Activated T-helper 2 cell treated with anti-CD3 and anti-CD28 coated beads, Interferon-gamma antibody, Interleukin-2, Interleukin-4, amounts not matched to agents 10 μg/mL and 5 μg/mL and 100 μg/mL, durations not matched to agents 14 hours and 24 hours and 36 hours (primary cell): ENCODE measurements at places on chromosomes 6 and 20. TPM values are rescaled to one million over a fixed set of nuclear protein-coding genes. Genes with fewer than 3 reads are reported as not detected.

GRCh38 chr20:7090811-7091210 lies 323.3 kb downstream of the BMP2 start:
- DNase-seq: no peak

- no peak for DNase-seq
Measured at GRCh38 chr6:11486051-11486450, 51.5 kb upstream of the TMEM170B start.

GRCh38 chr6:136077834-136078576 lies 172.1 kb downstream of the MTFR2 start:
- DNase-seq: no peak

The ROMO1 gene
- total RNA-seq: 93.0 and 98.4 TPM in 2 replicates

The RPN2 gene
- 217 and 229 TPM in 2 replicates for total RNA-seq

- DNase-seq: no peak
Measured at GRCh38 chr6:31614075-31614619, 887 bp upstream of the AIF1 start.

- DNase-seq: no peak
Measured at GRCh38 chr6:134057478-134057877, 5.1 kb upstream of the SLC2A12 start.

GRCh38 chr20:33645396-33645795 lies 16.7 kb upstream of the C20orf144 start:
- DNase-seq: no peak

The LY6G6F gene
- total RNA-seq: not detected in 2 replicates

The FAM209B gene
- total RNA-seq: 0.97 and 1.8 TPM in 2 replicates

DNA sequence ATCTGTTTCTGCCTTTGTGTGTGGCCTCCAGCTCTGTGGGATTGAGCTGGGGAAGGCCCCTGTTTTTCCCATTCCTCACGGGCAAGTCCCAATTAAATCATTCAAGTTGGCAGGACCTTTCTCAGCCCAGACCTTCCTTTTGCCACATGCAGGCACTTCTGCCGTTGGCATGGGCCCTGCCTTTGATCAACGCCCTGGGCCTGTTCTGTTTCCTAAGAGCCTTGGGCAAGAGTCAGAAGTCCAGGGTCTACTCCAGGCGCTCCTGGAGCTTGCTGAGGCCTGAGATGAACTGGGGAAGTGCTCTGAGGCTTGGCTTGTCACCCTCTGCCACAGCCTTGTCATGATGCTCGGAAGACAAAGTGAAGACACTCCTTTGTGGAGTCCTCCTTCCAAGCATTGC lies 7.1 kb downstream of the IP6K3 start:
- no peak for DNase-seq

The HTR1E gene
- not detected in 2 replicates for total RNA-seq

DNA sequence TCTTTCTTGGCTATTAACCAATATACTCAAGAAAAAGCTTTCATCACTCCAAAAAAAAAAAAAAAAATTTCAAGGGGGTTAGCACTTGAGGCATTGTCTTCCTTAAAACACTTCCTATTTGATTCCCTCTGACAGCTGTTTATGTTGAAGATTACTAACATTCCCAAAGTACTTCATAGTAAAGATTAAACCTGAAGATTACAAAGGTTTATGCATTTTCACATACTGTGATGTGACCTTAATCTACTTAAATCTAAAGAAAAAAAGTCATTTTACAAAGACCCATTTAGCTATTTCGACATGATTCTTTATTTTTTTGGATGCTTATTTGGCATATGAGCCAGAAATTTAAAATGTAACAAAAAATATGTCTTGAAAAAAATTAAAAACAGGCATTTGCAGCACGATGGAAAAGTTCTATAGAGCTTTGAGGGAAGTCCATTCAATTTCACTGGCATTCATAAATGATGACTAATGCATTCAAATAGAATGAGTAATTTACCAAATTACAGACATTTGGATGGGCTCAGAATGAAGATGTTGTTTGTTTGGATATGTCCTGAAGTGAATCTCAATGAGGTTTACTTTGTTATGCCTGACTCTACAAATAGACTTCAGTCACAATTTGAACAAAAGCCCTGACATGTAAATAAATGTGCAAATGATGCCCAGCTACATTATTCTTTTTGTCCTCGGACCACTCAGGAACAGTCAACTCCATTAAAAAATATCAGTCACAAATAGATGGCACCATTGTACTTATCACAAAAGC lies 674.6 kb upstream of the MARCKS start:
- no peak for DNase-seq

DNA sequence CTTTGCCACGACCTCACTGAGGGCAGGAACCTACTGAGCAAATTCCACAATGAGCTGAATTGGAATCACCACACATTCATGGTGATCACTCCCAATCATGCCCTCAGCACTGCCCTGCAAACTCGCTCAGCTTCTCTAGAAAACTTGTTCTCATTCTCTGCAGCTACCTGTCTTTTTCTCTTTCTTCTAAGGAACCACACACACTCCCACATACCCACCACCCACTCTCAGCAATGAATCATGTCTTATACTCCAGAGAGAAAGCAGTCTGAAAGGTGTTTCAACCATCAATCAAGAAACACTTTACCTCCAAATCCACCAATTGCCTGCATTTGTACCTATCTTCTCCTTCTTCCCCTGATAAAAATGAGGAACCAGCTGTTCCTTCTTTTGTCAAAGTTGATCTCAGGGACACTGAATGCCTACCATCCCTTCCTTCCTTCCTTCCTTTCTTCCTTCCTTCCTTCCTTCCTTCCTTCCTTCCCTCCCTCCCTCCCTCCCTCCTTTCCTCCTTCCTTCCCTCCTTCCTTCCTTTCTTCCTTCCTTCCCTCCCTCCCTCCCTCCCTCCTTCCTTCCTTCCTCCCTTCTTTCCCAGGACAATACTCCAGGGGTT lies 84.6 kb upstream of the SGK1 start:
- DNase-seq: no peak

DNA sequence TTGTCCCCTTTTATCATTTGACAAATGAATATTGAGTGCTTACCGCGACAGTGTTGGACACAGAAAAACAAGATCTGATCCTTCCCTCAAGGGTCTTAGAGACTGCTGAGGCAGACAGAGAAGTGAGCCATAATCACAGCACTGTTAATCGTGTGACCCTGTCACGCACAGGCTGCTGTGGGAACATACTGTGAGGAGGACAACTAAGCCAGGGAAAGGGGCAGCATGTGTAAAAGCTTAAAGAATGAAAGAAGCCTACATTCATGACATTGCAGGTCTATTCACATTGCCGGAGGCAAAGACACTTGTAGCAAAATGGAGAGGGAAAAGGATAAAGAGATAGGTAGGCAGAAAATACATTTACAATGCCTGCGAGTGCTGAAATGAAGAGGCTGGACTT lies 32.7 kb downstream of the TRDN start:
- no peak for DNase-seq

DNA sequence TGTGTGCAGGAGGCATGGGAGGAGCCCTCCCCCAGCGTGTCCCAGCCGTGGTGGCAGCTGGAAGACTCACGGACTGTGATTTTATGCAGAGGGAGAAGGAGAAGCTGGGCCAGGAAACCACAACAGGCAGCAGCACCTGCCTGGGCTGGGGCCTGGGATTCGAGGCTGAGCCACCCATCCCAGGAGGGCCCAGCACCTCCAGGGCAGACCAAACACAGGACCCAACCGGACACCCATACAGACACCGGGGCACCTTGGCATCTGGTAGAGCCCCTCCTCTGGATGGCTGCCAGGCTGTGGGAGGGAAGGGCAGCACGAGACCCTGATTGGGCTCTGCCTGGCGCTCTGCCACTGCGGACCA lies 41.7 kb upstream of the CHRNA4 start:
- DNase-seq: no peak

GRCh38 chr6:88298066-88298845 lies 132.1 kb upstream of the CNR1 start:
- DNase-seq: no peak

DNA sequence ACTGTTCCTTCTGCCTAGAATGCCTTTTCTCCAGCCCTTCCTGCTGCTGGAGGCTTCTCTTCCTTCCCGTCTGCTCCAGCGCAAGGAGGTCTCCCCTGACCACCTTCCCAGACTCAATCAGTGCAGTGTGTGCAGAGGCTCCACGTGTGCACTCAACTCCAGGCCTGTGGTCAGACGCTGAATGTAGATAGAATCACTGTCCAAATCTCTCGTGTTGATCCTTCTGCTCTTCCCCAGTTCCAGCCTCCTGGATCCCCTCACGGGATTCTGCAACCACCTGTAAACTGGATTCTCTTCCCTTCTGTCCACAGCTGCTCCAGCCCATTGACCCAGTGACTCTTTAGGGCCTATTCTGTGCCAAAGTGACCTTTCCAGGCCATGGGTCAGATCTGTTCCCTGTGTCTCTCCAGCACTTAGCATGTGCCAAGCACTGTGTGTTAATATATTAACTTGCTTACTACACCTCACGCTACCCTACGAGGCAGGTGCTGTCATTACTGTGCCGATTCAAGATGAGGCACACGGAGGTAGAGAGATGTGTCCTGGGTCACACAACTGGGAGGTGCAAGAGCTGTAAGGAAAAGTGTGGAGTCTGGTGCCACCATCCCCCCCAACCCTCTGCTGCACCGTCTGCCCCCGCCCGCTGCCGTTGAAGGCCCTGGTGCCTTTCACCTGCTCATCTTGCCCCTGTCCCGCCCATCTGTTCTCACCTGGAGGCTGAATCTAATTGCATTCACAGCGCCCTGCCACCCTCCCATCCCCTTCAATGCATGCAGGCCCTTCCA lies 112.2 kb downstream of the SULF2 start:
- DNase-seq: no peak
